DMS153 (cell line): ENCODE measurements at places on chromosomes 1 and 21.
A peak's percentile ranks its signal among the peaks of the same experiment; 100 is the strongest.

- DNase-seq, result no peak
Measured at GRCh38 chr1:115596080-115596780, 45.5 kb upstream of the VANGL1 start.

DNA sequence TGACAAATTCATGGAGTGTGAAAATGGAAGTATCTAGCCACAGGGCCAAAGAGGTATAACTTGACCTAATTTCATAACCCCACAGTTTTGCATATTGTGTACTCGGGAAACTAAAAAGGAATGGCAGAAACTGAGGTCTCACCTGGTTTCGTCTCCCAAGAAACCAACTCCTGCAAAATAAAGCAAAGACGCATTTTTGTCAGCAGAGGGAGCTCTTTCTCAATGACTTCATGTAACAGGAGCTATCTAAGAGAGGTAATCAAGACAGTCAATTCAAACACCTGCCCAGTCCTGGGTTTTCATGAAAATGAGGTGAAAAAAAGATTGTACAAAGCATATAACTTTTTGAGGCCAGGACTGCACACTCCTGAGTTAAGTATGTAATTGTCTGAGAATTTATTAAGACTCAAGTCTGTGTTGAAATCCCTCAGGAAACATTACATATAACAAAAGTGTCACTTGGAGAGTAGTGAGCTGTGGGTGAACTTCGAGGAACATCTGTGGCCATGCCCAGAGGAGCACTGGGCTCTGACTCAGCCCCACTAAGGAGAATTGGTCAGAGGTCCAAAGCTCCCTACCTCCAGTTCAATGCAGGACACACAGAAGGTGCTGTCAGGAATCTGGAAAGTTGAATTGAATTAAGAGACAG, 17.6 kb downstream of the FCRL4 start:
- peak; percentile 65 for DNase-seq

GRCh38 chr1:71796006-71796405, 486.3 kb downstream of the NEGR1 start:
- peak; percentile 72 for DNase-seq

DNA sequence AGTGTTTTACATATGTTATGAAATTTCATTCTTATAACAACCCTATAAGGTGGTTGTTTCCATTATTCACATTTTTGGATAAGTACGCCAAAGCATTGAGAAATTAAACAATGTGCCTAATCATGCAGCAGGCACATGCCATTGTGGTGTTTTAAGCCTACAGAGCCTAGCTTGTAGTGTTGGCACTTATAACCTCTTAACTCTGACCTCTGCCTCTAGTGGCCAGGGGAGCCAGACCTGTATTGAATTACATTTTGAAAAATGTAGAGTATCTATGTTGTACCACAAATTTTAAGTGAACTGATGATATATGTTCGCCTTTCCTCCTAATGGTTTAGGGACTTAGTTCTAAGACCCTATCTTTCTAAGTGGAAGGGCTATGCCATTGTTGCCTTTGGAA, 61.0 kb downstream of the KCNK2 start:
- no peak for DNase-seq

GRCh38 chr1:21299780-21300395, 9.6 kb upstream of the ECE1 start:
- DNase-seq, result no peak
